ENCODE measurements at places on chromosomes 3 and 15.
A peak's percentile ranks its signal among the peaks of the same experiment; 100 is the strongest.

- peak; percentile 2 for DNase-seq
Measured at GRCh38 chr3:129794311-129795185, 99.0 kb downstream of the TMCC1 start.

DNA sequence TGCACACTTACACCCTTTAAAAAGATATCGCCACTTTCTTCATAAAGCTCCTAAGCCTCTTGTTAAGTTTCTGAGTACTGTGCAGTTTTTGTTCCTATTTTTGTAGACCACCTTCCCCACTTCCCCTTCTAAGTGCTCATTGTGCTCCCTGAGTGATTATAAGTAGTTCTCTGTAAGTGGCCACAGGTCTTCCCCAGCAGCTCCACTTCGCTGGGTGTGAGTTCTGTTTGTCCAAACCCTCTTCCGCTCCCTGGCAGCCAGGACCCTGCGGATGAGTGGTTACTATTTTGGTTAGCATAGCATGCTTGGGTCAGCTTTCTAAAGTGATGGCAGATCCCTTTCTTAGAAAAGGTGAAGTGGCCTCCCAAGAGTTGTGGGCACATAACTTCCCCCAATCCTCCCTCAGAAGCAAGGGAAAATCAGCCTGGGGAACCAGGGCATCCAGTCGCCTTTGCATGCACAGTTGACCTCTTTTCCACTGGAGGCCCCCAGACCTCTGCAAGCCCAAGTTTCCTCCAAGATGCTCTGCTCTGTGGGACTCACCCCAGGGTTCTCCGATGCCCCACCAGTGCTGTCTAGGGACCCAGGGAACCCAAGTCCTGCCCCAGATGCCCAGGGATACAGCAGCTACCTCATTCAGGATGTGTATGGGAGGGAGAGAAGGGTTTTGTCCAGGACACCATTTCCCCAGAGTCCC lies 69.6 kb downstream of the ATP10A start:
- DNase-seq, result no peak

- DNase-seq, result no peak
Measured at GRCh38 chr3:39809181-39809994, at the start of gene MYRIP. Gene MYRIP (plus strand): TSS chr3:39809609. CDS start chr3:39900817, 91,208 bp downstream.

- DNase-seq, result no peak
Measured at GRCh38 chr3:47247131-47248064, 35.2 kb downstream of the KIF9 start.

DNA sequence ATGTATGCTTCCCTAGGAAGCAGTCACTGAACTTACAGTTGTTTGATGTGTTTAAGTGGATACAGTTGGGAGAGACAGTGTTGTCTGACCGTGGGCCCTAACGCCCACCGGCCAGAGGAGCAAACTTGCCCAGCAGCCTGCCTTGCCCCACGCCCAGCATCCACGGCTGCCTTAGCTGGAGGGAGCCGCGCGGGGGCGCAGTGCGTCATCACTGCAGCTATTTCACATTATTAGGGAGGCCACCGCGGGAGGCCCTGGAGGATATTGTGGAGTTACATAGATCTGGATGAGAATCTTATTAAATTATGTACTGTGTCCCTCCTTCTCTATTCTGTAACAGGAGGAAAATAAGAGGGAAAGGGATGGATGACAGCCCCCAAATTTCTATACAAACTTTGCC lies 267.2 kb downstream of the GABRG3 start:
- no peak for DNase-seq

DNA sequence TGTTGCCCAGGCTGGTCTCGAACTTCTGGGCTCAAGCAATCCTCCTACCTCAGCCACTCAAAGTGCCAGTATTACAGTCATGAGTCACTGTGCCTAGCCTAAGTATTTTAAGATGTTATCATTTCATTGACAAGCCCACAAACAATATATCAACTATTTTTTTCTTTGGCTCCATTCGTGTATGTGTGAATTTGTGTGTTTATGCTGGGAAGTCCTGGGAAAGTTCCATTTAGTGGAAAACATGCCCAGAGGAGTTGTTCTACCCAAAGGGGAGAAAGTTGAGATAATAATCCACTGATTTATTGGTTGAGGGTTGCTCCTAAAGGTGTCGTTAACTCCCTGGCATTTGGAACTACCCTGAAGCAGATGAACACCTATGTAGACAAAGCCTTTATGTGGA lies 58.8 kb downstream of the KIF9 start:
- no peak for DNase-seq

DNA sequence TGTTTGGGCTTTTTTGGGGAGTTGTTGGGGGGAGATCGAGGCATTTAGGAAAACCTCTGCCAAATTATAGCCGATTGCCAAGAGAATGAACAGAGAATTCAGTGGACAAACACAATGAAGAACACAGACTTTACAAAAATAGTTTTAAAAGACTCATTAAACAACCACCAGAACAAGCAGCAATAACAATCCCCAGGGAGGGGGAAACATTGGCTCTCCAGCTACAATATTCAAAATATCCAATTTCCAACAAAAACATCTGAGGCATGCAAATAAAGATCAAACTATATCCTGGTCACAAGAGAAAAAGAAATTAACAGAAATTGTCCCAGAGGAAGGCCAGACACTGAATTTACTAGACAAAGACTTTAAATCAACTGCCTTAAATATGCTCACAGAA lies 24.5 kb upstream of the ANKRD28 start:
- DNase-seq, result no peak
